ENCODE measurements at places on chromosomes 1 and 21.

DNA sequence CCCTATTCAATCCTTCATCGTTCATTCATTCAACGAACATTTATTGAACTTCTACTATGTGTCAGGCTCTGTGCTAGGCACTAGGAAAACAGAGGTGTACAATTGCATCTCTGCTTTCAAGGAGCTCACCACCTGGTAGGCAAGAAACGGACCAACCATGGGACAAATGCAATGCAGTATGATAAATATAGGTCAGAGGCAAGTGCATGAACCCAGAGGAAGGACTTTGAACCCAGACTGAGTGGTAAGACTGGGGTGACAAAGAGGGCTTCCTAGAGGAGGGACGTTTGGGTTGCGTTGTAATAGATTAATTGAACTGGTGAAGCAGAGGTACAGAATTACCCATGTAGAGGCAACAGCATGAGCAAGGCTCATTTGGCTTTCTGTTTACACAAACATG, 16.4 kb downstream of the CD2 start:
- DNase-seq, result no peak

DNA sequence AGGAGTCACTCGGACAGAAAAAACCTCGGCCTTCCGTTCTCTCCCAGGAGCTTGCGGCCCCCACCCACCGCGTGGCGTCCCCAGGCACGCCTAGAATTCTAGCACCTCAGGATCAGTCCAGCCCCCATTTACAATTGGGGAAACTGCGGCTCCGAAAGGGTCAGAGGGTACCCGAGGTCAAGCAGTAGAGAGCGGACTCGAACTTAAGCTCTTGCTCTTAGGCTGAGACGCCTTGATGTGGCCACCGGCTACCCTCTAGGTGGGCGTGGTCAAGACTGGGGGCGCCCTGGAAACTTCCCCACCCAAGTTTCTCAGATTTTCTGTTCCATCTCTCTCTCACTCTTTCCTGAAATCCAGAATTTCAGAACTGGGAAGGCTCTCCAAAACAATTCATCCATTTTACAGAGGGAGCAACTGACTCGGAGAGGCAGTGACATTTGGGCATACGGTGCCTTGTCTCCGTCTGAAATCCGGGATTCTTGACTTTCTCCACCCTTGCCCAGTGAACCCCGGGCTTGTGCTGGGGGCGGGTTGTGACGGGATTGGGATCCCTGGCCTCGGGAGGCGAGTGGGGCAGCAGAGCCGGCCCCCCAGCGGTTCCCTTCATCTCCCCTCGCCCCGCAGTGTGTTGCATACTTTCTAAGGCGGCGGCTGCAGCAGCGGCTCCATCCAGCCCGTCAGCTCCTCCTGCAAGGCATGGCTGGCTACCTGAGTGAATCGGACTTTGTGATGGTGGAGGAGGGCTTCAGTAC, 777 bp downstream of the AZIN2 start:
- no peak for DNase-seq

DNA sequence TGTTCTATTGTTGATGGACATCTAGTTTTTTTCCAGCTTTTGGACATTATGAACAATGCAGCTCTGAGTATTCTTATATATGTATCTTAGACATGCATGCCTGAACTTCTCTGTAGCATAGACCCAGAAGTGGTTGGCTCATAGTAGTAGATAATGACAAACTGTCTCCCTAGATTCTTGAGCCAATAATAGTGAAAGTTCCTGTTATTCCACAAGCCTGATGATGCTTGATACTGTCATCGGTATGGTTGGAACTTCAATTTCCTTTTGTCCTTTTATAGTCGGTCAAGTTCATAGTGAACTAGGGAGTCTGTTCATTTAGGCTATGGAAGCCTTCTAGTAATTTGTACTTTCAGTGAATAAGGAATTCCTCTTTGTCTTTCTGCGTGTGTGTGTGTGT, 56.8 kb downstream of the MTR start:
- DNase-seq, result no peak

GRCh38 chr1:155529109-155529508, 33.5 kb downstream of the ASH1L start:
- no peak for DNase-seq

- DNase-seq, result no peak
Observed at GRCh38 chr1:51760872-51761271, 117.7 kb downstream of the NRDC start.

- DNase-seq, result no peak
Observed at GRCh38 chr1:175901076-175901836, 157.9 kb upstream of the TNR start.

DNA sequence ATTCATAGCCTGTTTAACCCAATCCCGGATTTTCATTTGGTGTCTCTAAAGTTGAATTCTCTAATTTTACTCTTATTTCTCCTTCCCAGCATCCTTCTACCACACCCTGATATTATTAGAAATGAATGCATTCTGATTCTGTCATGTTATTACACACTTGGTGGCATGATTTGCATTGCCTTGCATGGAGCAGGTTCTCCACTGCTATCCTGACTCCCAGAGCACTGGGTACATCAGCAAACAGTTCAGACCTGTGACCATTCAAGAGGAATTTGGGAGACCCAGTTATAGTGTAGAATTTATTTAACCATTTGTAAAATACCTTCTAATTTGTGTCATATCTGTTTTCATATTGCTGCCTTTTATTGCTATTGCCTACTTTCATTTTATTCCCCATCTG, 2.6 kb downstream of the LRRC8B start:
- no peak for DNase-seq

GRCh38 chr1:209490013-209490412, 93.5 kb upstream of the CAMK1G start:
- no peak for DNase-seq

GRCh38 chr1:36705629-36706028, 222.9 kb upstream of the CSF3R start:
- no peak for DNase-seq

DNA sequence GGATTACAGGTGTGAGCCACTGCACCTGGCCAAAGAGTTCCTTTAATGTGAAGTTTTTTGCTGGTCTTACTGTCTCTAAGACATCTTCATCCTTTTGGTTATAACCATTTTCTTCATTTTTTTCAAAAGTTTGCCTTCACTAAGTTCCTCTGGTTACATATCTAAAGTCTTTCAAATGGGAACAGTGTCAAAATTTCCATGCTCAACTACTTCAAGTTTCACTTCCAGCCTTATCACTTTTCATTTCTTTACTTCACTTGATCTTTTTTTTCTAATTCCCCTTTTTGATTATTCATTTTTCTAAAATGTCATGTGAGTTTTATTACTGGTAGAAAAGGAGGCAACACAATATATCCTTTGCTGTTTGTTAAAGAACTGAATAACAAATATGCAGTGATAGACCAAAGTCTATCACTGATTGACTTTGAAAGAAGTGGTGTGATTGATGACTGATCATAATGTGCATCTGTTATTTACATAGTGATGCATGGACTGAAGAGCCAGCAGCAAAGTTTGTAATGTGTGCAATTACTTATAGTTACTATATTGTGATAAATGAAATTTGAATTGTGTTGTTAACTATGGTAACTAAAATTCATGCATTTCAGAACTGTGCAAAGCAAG, 16.0 kb upstream of the ZFYVE9 start:
- no peak for DNase-seq

Measured in activated CD4-positive, alpha-beta T cell treated with anti-CD3 and anti-CD28 coated beads, Interleukin-2, amount 50 U/mL, for 24 hours (primary cell).